Posterior vena cava (tissue), 2 donors: ENCODE measurements at places on chromosomes 1 and 21. TPM values are rescaled to one million over a fixed set of nuclear protein-coding genes. Genes with fewer than 3 reads are reported as not detected.

DNA sequence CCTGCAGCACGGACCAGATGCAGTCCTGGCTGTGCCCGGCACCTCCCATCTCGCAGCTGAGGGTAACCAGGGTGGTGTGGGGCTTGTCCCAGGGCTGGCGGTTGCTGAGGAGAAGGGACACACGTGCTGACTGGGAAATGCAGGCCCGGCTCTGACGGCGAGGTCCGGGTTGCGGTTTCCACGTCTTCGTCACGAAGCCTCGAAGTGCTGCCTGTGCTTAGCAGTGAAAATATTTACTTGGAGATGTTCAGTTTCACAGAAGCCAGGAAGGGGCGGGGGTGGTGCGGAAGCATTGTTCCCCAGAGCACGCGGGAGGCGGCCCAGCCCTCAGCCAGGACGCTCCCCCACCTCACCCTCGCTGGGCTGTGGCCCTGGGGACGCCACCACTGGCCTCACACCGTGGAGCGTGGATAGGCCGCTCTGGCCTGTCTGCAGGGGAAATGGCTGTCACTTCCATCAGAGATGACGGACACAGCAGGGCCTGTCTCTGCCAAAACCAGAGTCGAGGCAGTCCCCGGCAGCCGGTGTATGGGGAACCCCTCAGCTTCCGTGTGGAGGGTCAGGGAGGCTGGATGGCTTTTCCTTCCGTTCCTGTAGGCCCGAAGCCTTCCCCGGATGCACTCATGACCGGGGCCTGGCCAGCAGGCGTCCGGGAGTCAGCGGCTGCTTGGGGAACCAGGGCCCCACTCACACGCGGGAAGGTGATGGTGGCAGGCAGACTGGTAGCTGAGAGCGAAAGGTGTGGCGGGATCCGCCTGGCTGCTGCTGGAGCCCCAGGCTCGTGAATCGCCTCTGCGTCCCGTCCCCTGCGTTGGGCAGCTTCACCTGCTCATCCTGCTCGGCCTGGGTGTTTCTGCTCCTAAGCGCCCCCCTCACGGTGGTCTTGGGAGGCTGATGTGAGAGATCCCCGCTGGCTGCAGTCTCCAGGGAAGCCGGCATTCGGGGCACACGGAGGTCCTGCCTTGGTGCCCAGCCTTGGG lies 14.7 kb upstream of the POFUT2 start:
- DNase-seq: peak; percentile 95

- DNase-seq: no peak
Observed at GRCh38 chr1:195590649-195591048, 1017.6 kb downstream of the KCNT2 start.

DNA sequence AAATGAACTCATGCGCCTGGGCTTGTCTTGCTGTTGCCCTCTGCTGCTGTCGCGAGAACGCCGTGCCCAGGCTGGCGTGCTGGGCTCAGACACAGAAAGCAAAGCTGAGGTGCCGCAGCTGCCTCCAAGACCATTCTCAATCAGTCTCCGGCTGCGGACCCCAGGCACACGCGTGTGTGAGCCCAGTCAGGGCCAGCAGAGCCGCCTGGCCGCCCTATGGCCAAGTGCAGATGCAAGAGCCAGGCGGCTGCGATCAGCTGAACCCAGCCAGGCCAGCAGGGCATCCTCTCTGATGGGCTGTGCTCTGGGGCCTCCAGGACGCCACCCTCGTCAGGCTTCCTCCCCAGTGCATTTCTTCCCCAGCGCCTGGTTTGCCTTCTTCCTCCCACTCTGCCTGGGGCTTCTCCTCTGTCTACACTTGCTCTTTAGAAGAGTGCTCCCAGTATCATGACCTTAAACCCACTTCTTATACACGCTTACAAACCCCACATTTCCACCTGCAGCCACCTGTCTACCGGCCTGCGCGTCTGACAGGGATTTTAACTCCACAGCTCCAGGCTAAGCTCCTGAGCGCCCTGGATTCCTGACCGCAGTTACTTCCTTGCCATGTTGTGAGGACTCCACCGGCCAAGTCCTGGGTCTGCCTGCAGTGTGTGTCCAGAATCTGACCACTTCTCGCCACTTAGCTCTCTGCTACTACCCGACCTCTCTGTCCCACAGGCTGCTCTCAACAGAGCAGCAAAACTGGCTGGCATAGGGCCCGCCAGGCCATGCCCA lies 21.7 kb upstream of the LRRC47 start:
- peak; percentile 75 for DNase-seq

The LCE6A gene
- total RNA-seq: not detected

The LHX8 gene
- not detected for total RNA-seq

DNA sequence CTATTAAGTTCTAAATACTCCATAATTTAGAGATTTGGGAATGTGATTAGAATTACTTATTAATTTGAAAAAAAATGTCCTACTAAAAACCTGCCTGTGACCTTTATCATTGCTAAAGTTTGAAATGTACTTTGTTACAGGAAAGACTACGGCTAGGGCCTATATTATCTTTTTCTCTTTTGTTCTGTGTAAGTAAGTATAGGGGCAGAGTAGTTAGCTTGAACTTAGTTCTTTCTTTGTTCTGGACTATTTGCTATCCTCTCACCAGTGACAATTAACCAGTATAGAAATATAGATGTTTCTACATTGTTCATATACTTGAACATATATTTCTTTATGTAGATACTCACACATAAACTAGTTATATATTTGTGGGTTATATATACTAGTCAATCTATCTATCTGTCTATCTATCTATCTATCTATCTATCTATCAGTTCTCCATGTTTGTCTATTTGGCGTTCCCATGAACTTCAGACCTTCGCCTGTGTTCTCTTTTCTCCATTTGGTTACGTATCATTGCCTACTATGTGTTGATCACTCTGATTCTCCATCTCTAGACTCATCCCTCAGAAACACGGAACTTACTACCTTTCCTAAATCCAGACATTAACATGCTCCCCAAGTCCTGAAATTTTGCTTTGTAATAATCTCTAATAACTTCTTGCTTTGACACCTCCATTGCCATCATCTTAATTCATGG lies 3.3 kb downstream of the PTPRC start:
- no peak for DNase-seq

GRCh38 chr1:26950602-26951001 lies 9.7 kb downstream of the KDF1 start:
- no peak for DNase-seq

DNA sequence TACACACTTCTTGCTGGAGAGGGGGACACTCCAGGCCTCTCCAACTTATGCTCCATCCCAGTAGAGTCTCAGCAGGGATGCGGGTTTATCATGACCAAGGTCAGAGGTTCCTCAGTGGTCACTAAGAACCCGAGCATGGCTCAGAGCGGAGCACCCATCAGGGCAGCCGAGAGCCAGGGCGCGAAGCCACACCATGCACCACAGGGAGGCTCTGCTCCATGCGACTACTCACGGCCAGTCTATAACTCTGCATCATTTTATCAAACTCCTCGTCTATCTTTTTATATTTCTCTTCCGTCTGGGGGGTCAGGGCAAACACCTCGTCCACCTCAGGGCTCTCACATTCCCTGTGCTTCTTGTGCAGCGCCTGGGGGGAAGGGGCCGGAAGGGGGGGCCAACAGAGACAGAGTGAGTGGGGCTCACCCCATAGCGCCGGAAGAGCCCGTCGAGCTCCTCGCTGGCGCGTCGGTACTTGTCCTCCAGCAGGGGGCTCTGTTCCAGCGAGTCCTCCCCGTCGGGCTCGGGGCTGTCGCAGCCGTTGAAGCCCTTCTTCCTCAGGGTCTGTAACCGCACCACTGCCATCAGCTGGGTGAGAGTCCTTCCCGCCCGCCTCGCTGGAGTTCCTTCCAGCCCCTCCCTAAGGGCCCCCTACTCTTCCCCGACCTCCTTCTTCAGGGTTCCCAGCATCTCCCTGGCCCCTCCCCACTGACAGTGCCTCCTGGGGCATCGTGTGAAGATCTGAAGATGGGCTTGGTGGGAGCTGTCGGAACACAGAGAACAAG lies 20.0 kb downstream of the MEF2D start:
- peak; percentile 90 for DNase-seq
